Spinal cord (tissue), 10 donors: ENCODE measurements at places on chromosomes 7 and 10. TPM values are rescaled to one million over a fixed set of nuclear protein-coding genes. Genes with fewer than 3 reads are reported as not detected.

The AGFG2 gene
- 16.1 TPM for total RNA-seq

The ATOH7 gene
- not detected for total RNA-seq

The FKBP6 gene
- total RNA-seq = not detected

The OR2A1 gene
- total RNA-seq = 0.10 TPM

The ARHGEF5 gene
- total RNA-seq = 2.2 TPM

The FFAR4 gene
- 0.06 TPM for total RNA-seq

The TMEM229A gene
- 0.55 TPM for total RNA-seq

The POLR2J gene
- 13.6 TPM for total RNA-seq

The CACUL1 gene
- 33.7 TPM for total RNA-seq

The MMP21 gene
- 0.33 TPM for total RNA-seq

The CAV1 gene
- 71.0 TPM for total RNA-seq

The NUP205 gene
- total RNA-seq = 51.5 TPM
